Naive thymus-derived CD4-positive, alpha-beta T cell (primary cell): ENCODE measurements at places on chromosomes 7 and 10. TPM values are rescaled to one million over a fixed set of nuclear protein-coding genes. Genes with fewer than 3 reads are reported as not detected.

The TRA2A gene
- 163 TPM for total RNA-seq

The SFTPA2 gene
- total RNA-seq = not detected

The PFKFB3 gene
- 66.1 TPM for total RNA-seq

DNA sequence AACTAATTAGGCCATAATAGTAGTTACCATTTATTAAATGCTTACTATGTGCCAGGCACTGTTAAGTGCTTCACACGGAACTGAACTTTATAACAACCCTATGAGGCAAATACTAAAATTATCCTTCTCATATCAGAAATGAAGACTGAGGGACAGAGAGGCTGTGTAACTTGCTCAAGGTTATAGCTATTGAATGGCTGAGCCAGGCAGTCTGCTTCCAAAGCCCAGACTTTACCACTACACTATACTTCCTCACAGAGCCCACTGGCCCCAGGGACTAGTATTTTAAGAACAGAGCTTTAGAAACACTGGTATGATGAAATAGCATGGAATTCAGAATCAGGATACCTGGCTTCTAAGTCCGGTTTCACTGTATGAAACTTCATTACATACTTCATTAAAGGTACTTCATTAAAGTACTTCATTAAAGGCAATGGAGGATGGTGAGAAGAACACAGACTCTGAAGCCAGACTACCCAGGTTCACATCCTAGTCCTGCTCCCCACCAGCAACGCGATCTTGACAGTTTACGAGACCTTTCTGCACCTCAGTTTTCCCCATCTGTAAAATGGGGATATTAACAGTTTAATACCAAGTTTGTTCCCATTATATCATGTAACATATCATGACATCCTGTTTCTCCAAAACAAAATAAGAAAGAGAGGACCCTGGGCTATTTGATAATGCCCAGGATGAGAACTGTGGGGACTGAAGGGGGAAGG, 19.6 kb downstream of the ANXA11 start:
- no peak for DNase-seq

GRCh38 chr7:78326189-78326588, 527.6 kb downstream of the PHTF2 start:
- DNase-seq = no peak

DNA sequence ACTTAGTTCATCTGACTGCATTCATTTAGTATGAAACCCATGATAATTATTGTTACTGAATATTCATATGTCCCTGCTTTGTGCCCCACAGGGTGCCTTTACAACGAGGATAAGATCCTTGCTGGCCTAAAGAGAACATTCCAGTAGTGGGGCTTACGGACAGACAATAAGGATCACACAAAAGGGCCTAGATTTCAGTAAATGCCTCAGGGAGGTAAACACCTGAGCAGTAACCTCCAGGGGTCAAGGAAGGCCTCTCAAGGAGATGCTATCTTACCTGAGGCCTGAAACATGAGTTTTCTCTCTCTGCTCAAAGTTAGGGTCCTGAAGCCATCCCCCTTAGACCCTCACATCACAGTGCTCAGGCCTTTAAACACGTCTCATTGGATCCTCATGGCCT, 228.7 kb downstream of the TCF7L2 start:
- no peak for DNase-seq

DNA sequence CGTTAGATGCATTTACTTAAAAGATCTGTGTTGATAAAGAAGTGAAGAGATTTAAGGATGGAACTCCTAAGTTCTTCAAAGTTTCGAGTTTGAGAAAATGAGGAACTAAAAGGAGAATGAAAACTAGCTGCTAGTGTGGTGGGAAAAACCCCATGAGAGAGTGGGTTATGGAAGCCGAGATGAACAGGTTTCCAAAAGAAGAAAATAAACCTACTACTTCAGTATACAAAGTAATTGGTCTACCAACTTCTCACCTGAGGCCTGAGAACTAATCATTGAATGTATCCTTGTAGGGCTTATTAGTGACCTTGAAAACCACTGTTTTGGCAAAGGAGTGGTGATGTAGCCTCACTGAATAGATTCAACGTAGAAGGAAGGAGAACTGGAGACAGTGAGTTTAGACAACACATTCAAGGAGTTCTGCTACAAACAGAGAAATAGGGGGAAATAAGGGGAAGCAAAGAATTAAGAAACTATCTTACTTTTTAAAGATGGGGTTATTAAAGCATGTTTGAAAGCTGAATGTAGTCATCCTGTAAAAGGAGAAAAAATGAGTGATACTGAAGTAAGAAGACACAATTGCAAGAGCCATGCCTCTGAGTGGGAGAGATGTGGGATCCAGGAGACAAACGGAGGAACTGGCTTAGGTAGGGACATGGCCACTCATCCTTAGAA, 50.8 kb downstream of the CH25H start:
- no peak for DNase-seq
